ENCODE measurements at places on chromosomes 6 and 20. TPM values are rescaled to one million over a fixed set of nuclear protein-coding genes. Genes with fewer than 3 reads are reported as not detected.

The GRIK2 gene
- 1.8 TPM for total RNA-seq

The MTG2 gene
- total RNA-seq = 18.3 TPM

The KCNK15 gene
- 1.1 TPM for total RNA-seq

The GSTA1 gene
- total RNA-seq = not detected

The NR2E1 gene
- total RNA-seq = not detected

The IER3 gene
- 9.6 TPM for total RNA-seq

The SLC26A8 gene
- total RNA-seq = under 0.01 TPM

The C6orf89 gene
- 36.2 TPM for total RNA-seq

The NMBR gene
- not detected for total RNA-seq

The PHF1 gene
- 17.4 TPM for total RNA-seq

The GRM1 gene
- total RNA-seq = under 0.01 TPM

The ZSWIM1 gene
- 3.5 TPM for total RNA-seq

The LTB gene
- total RNA-seq = not detected

The LAMA2 gene
- 86.1 TPM for total RNA-seq

The HSPA1L gene
- 0.98 TPM for total RNA-seq

The C2 gene
- total RNA-seq = 0.90 TPM

The EBF4 gene
- 0.75 TPM for total RNA-seq

The TTPAL gene
- 9.2 TPM for total RNA-seq

The DBNDD2 gene
- total RNA-seq = 0.83 TPM

The MTCH1 gene
- total RNA-seq = 309 TPM

The CAGE1 gene
- total RNA-seq = 0.08 TPM

The ZBTB9 gene
- 3.5 TPM for total RNA-seq

The HTR1B gene
- not detected for total RNA-seq
